ENCODE measurements at places on chromosomes 7 and 10.

GRCh38 chr10:822661-823367, 108.7 kb downstream of the LARP4B start:
- no peak for DNase-seq

GRCh38 chr7:11567571-11567970, 264.4 kb downstream of the THSD7A start:
- DNase-seq = no peak

DNA sequence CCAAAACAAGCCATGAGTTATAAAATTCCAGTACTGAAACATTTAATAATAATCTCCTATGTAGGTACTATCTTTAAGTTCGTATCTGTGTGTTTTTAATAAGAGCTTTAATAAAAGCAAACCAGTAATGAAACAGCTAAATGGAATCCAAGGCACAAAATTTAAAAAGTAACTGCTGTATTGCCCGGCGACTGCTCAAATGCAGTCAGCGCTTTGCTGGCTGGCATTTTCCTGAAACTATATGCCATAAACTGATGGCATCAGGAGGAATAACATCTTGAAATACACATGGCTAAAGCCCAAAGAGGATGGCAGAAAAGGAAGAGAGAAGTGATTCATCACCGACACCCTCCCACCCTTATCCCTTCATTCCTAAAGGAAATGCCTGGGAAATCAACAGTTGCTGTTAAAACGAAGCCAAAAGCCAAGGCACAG, 133.1 kb downstream of the CUBN start:
- no peak for DNase-seq

- DNase-seq = no peak
These were observed 118.4 kb upstream of the WDR11 start for GRCh38 chr10:120732643-120733313.

DNA sequence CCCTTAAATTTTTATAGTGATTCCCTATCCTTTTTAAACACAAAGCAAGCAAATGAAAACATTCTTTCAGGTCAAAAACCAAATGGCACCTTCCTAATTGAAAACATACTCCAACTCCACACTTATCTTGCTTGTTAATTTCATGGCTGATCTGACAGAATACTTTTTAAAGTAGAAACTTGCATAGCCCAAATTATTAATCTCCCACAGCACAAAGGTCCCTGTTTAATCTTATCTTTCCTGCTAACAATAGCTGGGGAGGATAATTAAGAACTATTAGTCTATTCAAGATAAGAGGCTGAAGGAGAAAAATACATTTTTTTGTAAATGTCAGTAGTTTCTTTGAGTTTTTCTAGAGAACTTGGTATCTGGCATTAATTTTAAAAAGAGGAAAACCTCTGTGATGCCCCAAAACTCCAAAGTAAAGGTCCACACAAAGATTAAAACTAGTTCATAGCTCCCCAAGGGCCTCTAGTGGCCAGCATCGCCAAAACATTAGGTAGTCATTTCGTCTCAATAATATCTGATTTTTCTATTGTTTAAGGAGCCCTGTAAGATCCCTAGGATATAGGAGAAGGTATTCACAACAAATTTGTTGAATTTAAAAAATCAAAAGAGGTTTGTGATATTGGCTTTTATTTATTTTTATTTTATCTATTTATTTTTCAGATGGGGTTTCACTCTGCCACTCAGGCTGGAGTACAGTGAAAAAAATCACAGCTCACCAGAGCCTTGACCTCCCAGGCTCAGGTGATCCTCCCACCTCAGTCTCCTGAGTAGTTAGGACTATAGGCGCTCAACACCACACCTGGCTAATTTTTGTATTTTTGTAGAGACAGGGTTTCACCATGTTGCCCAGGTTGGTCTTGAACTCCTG, 14.7 kb downstream of the CDNF start:
- no peak for DNase-seq

GRCh38 chr10:101766306-101766705, 9.6 kb downstream of the FGF8 start:
- DNase-seq = no peak

DNA sequence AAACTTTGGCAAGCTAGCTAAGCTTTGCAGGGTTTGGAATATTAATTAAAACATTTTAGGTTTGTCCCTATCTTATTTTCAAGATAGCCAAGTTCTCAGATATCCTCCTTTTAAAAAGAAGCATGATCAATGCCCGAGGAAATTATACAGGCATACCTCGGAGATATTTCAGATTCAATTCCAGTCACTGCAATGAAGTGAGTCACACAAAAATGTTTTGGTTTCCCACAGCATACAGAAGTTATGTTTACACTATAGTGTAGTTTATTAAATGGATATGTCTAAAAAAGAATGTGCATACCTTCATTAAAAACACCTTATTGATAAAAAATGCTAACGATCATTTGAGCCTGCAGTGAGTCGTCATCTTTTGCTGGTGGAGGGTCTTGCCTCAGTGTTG, 382.9 kb upstream of the NPVF start:
- no peak for DNase-seq

DNA sequence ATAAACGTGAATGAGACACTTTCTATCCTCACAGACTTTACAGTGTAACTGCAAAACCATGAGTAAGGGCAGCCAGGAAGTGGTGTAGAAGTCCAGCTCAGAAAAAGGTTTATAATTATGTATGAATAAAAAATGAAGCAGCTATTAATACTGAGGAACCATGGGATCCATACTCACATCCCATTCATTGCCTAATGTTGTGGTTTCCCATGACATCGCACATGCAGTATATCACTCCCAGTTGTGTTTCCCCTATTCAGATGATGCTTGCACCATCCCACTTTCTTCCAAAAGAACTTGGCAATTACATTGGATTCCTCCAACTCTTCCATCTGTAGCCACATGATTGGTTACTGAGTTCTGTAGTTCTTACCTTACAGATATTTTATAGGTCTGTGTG, 74.5 kb upstream of the SEMA3D start:
- no peak for DNase-seq

GRCh38 chr7:44678471-44679179, 70.0 kb upstream of the ZMIZ2 start:
- DNase-seq = no peak

DNA sequence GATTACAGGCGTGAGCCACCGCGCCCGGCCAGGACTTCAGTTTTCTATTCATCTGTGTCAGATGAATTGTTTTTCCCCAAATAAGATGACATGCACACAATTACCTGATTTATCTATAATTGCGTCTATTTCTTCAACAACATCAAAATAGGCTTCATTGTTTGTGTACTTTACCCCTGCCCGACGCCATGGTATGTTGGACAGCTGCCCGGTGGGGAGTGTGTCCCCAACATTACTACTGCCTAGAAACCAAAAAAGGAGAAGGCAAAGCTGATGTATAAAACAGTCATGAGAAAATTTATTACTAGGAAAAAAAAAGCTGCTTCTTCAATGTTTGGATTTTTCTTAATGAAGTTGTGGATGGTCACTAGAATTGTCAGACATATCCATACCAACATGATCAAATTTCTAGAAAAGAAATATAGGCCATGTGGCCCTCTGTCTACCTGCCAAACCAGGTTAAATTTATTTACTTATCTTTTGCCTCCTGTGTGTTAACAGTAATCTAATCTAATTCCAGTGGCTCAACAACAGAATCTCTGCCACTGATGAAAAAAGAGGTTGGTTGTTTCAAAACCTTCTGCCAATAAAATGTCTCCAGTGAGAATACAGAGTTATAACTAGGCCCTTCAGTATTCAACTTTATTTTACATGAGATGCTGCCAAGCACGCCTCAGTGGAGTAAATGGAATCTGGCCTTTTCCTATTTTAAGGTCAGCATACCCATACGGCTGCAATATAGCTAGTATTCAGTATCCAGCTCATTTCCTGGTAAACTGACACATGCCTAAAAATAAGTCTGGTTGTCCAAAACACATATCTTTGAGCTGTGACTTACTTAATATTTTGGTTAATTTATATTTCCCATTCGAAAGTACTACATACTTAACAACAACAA, 16.5 kb downstream of the AP3M1 start:
- no peak for DNase-seq

DNA sequence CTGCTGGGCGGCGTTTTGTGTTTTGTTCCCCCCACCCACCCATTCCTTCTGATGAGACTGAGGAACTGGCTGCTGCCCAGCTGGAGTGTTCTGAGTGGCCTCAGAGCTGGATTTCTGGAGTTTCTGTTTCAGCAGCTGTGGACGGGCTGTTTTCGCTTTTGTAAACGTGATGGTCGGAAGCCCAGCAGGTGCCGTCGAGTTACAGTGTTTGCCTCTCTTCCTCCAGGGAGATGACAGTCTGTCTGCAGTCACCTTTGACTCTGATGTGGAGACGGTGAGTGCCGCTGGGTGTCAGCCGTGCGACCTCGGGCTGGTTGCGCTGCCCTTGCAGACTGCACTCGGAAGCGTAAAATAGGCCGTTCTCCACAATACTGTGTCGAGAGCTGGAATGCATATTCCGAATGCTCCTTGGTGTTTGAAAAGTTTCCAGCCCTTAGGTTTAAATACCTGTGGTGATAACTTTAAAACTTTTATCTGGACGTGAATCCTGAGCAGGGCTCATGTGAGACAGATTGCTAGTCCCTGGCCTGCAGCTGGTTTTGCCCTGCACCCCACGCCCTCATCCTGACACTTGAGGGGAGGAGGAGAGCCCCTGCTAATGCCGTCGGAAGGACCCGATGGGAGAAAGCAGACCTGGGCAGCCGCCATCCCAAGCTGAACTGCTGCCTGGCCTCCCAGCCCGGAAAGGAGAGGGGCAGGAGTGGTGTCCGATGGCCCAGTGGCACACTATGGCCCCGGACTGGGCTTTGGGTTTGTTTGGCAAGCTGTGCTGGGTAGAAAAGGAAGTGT, 8.3 kb downstream of the IQCE start:
- DNase-seq = peak; percentile 69

DNA sequence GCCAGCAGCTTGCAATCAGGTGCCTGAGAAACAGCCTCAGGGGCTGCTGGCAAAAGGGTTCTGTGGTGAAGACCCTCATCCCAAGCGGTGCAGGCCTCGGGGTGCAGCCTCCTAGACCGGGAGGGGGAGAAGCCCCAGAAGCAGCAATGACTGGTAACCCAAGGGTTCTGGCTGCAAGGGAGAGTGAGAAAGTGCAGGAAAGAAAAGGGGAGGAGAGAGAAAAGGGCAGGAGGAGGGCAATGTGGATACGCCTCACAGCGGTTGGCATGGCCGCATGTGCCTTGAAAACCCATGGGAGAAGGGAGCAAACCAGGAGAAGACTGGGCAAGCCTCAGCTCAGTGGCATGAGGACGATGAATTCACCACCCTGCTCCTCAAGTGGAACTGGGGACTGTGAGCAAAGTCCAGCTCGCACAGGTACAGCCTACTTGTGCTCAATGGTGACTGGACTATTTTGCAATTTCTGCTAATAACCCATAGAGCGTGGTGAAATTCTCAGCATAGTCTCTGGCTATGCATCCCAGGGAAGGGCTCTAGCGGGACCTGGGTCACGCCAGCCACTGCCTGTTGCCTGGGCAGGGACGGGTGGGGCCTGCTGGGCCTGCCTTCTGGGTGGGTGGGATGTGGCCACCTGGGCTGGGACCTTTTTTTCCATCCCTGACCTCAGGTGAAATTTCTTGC, 6.2 kb downstream of the CLRN3 start:
- no peak for DNase-seq

DNA sequence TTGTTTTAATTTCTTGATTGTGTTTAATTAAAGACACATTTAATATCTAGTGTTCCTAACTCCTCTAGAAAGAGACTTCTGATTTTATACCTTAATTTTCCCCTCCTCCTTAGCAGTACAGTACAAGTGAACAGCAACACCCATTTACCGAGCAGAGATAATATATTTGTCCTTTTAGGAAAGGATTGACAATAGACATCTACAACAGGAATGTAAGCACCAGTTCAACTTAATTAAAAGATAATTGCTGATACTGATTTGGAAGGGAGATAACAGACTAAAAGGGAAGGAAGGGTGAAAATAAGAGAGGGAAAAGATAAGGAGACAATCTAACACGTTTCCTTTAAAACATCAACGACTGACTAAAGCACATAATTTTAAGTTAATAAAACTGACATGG, 119.3 kb downstream of the SRPK2 start:
- DNase-seq = no peak

- no peak for DNase-seq
These were observed 97.3 kb upstream of the PDLIM1 start for GRCh38 chr10:95388109-95388471.

DNA sequence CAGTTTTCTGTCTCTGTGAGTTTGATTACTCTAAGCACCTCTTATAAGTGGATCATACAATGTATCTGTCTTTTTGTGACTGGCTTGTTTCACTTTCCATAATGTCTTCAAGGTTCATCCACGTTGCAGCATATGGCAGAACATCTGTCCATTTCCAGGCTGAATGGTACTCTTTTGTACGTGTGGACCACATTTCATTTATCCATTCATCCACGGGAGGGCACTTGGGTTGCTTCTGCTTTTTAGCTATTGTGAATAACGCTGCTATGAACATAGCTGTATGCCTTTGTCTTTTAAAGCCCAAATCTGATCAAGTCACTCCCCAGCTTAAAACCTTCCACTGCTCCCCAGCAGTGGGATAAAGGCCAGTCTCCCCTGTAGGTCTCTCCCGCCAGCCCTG, 31.5 kb downstream of the EGFR start:
- DNase-seq = no peak

DNA sequence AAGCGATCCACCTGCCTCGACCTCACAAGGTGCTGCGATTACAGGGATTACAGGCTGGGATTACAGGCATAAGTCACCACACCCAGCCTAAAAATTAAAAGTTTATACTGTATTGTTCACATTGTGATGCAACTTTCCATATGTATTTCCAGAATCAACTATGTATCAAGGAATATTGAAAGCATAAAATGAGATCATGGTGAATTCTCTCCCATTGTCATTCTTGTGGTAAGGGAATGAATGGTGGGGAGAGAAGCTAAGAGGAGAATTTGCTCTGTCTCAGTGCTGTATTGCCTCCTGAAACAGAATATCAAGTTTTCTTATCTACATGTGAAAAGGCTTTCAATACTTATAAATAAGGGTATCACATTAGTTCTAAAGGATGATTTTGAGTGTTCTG, 81.7 kb downstream of the CD36 start:
- DNase-seq = no peak

DNA sequence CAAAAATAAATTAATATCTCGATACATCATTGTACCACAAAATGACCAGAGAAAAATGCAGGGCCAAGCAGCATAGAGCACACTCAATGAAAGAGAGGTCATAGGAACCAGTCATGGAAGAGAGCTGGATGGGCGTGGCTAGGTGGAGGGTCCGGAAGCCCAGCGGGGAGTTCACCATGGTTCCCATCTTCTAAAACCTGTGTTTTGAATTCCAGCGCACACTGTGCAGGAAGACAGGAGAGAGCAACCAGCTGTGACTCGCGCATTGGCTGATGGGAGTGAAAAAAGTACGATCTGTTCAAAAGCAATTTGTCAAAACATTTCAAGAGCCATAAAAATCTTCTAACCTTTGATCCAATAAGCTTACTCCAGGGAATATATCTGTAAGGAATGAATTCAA, 125.2 kb upstream of the NANOS1 start:
- no peak for DNase-seq

Measured in dorsolateral prefrontal cortex (tissue), 122 donors.